AG10803 (cell line): ENCODE measurements at places on chromosomes 2 and 18.
A peak's percentile ranks its signal among the peaks of the same experiment; 100 is the strongest.

DNA sequence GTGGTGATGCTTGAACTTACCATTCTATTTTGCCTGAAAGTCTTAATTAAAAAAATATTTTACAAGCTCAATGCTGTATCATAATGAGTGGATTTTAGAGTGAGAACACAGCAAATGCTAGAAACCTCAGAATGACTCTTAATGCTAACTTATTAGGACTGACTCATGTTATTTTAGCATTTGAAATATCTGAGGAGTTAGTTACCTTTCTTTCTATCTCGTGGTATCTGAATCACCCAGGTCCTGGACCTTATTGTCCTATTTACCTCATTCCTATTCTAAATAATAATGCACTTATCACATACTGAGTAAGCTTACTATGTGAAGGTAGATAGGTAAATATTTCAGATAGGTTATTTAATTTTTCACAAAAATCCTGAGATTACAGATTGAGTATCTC is 70.7 kb downstream of the SOS1 start:
- DNase-seq = no peak

DNA sequence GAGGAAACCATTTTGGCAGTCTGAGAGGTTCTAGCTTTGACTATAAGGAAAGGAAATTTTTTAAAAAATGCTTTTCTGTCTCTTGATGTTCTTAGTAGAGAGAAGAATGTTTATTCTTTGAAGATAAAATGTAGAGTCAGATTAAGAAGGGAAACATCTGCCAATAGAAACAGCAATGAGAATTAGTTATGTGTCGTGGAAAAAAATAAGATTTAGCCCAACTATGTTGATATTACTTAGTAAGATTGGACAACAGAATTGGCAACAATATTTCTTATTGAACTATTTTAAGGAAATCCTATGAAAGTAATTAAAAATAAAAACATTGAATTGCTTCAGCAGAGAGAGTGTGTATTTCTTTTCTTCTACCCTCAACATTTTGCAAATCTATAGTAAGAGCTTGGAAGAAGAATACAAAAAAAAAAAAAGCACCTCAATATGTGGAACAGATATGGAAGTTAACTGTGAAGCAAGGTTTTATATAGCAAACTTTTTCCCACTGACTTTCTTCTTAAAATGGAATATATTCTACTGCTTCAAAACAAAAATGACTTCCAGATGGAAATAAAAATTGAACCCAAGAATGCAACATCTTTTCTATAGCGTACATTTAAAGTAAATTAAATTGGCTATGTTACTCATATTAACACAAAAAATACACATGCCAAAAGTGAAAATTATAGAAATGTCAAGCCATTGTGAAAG is 177.9 kb downstream of the FAM124B start:
- no peak for DNase-seq

- DNase-seq = no peak
Observed at GRCh38 chr18:54503131-54503894, 87.7 kb upstream of the DYNAP start.

- no peak for DNase-seq
Observed at GRCh38 chr18:48308027-48308635, 101.1 kb downstream of the ZBTB7C start.

GRCh38 chr2:241853651-241854341 is 4.9 kb downstream of the PDCD1 start:
- no peak for DNase-seq

- no peak for DNase-seq
Observed at GRCh38 chr18:59801576-59801975, 98.2 kb upstream of the PMAIP1 start.

- no peak for DNase-seq
Observed at GRCh38 chr2:63590626-63591408, 2.1 kb downstream of the MDH1 start.

- DNase-seq = no peak
Observed at GRCh38 chr2:59029058-59029457, 787.9 kb upstream of the FANCL start.

DNA sequence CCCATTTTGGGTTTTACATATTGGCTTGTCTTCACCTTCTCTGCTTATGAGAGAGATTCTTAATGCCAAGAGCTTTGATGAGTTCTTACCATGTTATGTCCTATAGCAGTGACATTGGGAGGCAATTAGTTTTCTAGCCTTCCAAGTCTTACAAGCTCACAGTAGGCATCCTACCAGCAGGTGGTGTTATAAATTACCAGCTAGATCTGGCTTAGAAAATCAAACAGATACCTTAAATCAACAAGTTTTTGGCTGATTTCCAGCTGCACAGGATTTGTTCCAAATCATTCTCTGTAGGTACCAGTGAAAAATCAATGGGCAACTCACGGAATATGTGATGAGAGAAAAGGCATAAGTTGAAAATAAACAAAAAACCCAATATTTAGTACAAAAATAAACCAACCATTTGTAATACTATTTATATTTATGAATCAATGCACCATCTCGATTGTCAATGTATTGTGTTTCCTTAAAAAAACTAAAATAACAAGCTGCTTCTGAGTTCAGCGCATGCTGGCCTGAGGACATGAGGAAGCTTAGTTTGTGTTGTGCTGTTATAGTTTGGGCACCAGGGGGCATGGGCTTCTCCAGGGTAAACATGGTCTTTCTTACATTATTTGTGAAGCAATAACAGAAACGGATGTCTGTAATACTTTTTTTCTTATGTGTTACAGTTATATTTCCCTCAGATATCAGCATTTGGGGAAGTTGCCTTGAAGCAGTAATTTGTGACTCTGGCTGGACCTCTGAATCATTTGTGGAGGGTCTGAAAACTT is 34.1 kb upstream of the NXPH2 start:
- no peak for DNase-seq

DNA sequence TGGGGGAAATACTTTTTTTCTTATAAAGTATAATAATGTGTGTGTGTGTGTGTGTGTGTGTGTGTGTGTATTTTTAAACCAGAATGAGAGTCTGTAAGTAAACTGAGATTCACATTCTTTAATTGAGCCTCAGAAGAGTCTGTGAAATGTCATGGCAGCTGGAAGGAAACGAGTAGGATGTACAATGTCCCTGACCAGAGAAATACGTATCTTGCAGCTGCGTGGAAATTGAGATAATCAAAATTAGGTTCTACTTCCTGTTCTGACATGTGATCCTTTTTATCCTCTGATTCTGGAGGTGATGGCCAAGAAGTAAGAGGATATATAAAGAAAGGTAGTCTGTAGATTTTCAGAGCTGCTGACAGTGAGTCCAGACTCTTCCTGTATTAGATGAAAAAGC is 50.0 kb downstream of the SH3RF3 start:
- DNase-seq = no peak

DNA sequence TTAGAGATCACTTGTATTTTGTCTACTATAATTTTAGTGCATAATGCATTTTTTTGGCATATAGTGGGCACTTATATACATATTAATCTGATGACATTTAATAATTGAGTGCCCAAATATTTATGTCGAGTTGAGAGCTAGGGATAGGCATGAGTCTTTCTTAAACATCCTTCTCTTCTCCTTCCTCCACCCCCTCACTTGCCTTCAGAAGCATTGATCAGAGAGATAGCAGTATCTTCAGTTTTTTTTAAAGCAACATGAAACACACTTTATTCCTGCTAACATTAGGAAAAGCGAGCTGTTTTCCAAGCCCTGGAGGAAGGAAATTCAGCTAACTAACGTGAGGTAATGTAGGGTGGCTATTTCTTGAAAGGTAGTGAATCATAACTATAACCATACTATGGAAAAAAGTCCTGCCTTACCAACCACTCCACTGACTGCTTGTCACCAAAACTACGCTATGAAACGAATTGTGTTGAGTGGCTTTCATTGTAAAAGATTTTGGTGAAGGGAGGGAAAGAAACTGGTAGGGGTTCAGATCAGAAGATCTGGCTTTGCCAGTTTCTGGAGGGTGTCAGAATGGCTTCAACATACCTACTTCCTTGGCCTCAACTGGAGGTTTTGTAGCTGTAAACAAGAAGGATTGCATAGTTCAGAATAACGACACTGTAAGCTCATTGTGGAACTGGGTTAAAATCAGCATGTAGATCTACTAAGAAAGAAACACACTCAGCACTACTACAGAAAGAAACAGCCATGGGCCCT is 2.3 kb upstream of the ITGA4 start:
- DNase-seq = no peak

GRCh38 chr2:128612628-128613027 is 294.0 kb upstream of the HS6ST1 start:
- DNase-seq = no peak

GRCh38 chr2:56688661-56689060 is 504.9 kb downstream of the CCDC85A start:
- peak; percentile 27 for DNase-seq

DNA sequence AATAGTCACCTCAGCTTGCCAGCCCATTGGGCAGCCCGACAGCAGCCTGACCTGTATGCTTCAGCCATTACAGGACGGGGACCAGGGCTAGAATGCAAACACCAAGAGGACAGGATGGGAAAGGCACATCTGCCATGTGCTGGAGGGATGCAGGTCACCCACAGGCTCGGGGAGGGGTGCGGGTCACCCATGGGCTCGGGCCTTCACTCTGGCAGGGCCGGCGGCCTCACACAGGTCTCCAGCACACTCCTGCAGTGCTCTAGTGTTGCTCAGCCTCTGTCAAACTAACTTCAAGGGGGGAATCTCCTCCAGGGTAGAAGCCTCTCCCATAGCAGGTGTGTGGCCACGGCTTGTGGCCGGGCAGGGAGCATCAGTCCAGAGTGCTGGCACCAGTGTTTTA is 222.5 kb downstream of the SEPTIN10 start:
- DNase-seq = no peak
